Stimulated activated CD8-positive, alpha-beta memory T cell treated with anti-CD3 and anti-CD28 coated beads, Interleukin-4, amount 100 ng/mL, for 1 hour (primary cell): ENCODE measurements at places on chromosomes 5 and 9.

DNA sequence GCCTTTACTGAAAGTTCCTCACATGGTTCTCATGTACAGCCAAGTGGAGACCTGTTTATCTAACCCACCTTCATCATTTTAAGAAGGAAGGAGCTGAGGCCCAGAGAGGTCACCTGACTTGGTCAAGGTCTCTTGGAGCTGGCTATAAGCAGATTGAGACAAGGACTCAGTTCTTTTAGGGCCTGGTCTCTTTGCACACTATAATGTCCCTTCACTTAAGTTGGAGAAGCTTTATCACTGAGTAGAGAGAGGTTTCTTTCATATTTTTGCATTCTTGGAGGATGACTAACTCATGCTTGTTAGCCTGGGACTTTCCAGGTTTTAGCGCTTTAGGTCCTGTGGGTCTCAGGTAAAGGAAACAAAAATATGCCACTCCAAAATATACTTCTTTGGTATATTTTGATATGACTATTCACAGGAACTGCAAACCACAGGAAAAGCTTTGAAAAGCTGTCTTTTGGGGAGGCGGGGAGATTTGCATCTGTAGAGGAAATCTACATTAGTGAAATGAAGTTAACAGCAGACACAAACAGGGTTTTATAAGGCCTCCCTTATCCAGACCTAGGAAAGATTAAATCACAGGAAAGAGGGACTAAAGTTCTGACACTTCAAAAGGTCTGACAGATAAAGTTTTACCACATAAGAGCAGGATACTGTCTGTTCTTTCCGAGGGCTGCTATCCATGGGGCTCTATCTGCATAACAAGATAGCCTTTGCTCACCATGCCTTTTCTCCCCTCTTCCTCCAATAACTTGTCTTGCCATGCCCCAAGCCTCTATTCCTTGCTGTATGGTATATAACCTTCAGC, 95.8 kb upstream of the ANKRD55 start:
- peak; percentile 2 for DNase-seq

- no peak for DNase-seq
Observed at GRCh38 chr5:170466988-170467707, 36.7 kb upstream of the KCNIP1 start.

DNA sequence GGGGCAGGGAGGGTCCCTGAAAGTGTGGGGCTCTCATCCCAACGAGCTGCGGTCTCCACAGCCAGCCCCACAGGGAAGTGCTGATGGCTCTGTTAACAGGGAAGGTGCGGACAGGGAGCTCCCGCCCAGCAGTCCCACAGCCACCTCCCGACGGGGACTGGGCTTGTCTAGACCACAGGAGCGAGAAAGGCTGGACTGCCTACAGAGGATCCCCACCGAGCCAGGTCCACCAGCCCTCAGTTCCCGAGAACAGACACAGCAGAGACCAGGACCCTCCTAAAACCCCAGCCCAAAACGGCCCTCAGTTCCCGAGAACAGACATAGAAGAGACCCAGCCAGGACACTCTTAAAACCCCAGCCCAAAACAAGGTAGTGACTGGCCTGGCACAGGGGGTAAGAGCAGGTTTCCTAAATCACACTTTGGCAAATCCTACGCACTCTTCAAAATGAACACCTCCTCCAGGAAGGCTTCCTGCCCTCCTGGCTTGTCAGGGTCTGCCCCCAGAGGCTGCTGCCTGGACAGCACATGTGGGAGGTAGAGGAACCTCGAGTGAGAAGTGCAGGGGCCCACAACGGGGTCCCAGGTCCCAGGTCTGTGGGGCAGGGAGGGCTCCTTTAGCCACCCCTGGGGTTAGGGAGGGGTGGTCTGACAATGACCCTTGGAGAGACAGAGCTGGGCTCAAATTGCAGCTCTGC, 86.1 kb upstream of the SARDH start:
- no peak for DNase-seq

DNA sequence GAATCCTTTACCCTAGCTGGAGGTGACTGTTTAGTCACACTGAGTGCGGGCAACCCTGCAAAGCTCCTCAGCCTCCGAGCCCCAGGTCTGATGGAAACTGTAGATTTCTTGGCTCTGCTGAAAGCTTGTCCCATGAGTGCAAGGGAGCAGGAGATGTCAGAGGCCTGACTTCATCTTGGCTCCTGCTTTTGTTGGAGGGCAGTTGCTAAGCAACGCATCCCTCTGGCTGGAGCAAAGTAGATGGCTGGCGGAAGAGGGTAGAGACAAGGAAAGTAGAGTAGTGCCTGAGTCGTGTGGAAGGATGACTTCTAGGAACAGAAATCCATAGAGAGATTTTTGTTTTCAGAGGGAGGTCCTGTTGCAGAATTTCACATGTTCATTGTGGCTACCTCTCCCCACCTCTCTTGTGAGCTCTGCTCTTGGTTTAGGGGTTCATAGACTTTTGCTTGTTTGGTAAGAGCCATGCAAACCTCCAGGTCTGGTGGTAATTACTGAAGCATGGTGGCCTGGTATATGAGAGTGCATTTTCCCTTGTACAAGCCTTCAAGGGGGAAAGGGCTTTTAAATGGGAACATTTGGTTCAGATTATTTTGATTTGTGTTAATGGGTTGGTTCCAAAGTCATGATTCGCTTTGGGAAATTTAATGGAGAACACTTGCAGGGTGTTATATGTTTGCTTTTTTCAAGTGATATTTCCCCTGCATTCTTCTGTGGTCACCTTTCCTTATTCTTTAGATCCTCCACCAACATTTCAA, 71.5 kb downstream of the ARHGAP26 start:
- no peak for DNase-seq

- DNase-seq: no peak
Observed at GRCh38 chr9:74444369-74444768, 52.8 kb upstream of the RORB start.

GRCh38 chr9:71791875-71792274, 23.6 kb upstream of the CEMIP2 start:
- DNase-seq: no peak

DNA sequence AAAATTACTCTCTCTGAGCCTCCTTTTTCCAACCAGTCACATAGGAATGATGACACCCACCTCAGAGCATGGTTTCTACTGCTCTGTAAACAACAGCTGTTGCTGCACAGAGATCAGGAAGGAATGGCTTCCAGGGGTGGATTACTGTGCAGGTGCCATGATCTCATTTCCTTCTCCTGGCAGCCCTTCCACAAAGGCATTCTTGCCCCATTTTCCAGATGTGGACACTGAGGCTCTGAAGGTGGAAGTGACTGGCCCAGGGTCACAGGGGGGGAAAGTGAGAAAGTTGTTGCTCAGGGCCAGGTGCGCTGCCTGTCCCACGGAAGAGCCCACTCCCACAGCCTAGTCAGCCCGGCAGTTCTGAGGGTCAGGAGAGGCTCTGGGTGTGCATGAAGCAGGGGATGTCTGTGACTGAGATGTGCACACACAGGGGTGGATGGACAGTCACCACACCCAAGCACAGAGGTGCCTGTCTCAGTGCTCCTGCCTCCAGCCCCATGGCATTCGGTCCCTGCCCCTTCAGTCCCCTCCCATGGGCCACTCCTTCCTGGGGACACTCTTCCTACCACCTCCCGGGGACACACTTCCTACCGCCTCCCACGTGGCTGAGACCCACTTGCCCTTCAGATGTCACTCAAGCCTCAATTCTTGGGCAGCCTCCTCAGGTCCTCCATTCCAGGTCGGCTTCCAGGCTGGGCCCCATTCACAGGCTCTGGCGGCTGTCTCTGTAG, 17.0 kb downstream of the FGFR4 start:
- no peak for DNase-seq

GRCh38 chr9:123425836-123426365, 69.9 kb downstream of the CRB2 start:
- DNase-seq: no peak

GRCh38 chr5:151249281-151249680, 3.7 kb upstream of the GM2A start:
- DNase-seq: no peak

GRCh38 chr5:30600892-30601291, 592.6 kb upstream of the CDH6 start:
- no peak for DNase-seq

DNA sequence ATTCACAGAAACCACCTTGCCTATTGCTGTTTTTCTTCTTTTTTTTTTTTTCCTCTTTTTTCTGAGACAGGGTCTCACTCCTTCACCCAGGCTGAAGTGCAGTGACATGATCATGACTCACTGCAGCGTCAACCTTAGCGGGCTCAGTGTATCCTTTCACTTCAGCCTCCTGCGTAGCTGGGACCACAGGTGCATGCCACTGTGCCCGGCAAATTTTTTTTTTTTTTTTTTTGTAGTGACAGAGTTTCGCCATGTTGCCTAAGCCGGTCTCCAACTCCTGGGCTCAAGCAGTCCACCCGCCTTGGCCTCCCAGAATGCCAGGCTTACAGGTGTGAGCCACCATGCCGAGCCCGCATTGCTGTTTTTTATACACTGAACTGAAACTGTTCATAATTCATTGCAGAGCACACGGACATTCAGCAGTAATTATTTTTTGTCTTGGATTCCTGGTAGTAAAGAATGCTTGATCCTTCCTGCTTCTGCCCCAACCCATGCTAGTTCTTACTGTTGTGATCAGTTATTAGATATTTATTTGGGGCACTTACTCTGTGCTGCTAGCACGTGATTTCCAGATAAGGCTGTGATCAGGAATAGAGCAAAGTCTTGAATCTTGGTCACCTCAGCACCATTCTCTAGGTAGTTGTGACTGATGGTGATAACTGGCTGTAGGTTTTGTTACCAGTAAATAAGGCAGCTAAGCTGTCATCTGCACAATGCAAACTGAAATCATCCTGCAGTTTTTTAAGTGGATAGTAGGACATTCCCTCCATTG, 14.0 kb downstream of the MAP3K1 start:
- DNase-seq: no peak

DNA sequence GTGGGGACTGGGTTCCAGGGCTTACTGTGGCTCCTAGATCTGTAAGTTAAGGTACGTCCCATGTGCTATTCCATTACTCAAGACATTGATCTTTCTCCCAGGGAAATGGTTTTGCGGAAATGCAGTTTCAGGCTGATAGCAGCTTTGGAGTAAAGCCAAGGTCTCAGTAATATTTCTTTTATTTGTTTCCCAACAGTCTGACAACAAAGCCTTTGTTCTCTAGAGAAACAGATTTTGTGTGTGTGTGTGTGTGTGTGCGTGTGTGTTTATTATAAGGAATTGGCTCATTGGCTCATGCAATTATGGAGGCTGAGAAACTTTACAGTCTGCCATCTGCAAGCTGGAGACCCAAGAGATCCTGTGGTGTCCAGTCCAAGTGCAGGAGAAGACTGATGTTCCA, 12.1 kb upstream of the POC5 start:
- DNase-seq: no peak

GRCh38 chr5:56415356-56415765, 182.2 kb upstream of the ANKRD55 start:
- DNase-seq: no peak

- no peak for DNase-seq
Observed at GRCh38 chr9:2817999-2818803, 25.7 kb downstream of the PUM3 start.

- DNase-seq: no peak
Observed at GRCh38 chr9:112487799-112488340, 1.2 kb downstream of the KIAA1958 start.

GRCh38 chr5:78560000-78560855, 88.3 kb downstream of the LHFPL2 start:
- DNase-seq: no peak

DNA sequence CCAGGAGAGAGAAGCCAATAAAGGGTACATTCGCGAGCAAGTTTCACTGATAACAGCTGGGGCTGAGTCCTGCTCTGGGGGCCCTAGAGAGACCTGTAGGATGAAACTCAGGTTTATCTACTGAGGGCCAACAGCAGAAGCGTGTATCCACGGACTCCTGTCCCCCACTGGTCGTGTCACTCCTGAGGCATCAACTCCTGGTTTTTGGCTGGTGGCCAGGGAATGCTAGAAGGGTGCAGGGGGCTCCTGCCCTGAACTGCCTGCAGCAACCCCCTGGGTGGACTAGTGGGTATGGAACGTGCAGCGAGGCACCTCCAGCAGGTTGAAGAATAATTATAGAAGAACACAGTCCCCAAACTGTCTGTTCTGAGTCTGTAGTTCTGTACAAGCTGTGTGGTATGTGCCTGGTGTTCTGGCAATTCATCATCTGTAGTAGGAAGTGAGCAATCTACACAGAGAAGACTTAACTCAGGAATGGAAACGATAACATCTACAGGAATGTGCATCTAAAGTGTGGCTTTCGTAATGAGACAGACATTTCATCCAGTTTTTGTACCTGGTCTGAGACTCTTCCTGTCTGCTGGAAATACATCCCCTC, 64.5 kb upstream of the GNA14 start:
- no peak for DNase-seq

- DNase-seq: no peak
Observed at GRCh38 chr5:168365581-168366081, 74.2 kb downstream of the WWC1 start.

DNA sequence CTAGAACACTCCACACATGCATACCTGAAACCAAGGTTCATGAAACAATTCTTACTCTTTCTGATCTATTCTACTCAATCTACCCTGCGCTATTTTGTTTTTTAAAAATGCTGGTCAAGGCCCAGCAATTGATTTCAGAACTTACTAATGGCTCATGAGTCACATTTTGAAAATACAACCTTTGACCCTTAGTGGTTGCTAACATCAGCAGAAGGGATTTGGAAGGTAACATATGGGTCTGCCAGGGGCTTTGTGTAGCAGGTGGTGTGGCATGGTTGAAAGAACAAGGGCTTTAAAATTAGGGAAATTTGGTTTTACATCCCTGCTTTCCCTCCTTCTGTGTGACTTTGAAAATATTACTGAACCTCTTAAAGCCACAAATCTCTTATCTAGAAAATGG, 101.4 kb downstream of the ATG10 start:
- DNase-seq: no peak

DNA sequence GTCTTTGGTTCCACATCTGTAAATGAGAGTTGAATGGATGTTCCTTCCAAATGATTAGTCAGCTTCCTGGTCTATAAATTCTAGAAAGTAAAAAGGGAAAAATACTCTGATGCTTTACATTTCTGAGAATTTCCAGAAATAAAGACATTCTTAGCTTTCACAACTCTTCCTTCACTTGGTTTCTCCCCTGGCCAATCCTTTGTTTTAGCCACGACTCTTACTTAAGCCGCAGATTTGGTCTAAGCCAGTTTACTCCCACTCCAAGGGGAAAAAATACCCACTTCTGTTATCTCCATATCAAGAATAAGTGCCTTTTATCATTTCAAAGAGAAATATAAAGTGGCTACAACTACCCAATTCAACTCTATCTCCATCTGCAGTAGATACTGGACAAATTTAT, 29.7 kb downstream of the PWWP2A start:
- DNase-seq: no peak

- no peak for DNase-seq
Observed at GRCh38 chr5:31033295-31033694, 160.2 kb upstream of the CDH6 start.

GRCh38 chr5:1821862-1822261, 20.7 kb downstream of the NDUFS6 start:
- DNase-seq: no peak

DNA sequence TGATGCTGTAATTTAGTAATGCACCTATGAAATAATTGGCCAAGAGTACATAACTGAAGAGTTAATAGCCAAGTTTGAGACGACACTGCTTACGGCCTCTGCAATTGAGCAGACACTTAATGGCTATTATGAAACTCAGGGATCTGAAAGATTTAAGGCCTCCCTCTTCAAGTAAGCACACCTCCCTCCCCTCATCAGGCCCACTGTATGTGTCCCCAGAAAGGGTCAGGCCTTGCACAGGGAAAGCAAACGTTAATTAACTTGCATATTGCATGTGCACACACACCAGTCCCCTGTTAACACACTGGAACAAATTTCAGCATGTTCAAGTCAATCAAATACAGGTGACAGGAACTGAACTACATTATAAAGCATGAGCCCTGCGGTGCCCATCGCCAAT, 163.6 kb downstream of the SPOCK1 start:
- no peak for DNase-seq

GRCh38 chr5:173665326-173665725, 48.9 kb upstream of the BOD1 start:
- no peak for DNase-seq
